Body of pancreas (tissue), 4 donors: ENCODE measurements at places on chromosomes 16 and 17. TPM values are rescaled to one million over a fixed set of nuclear protein-coding genes. Genes with fewer than 3 reads are reported as not detected.

- H3K36me3 ChIP-seq, result no peaks in the 10 kb centered on the region
- no peaks in the 10 kb centered on the region for H3K27me3 ChIP-seq
- H3K4me3 ChIP-seq, result no peak overlapping the region
- DNase-seq, result no peak
Observed at GRCh38 chr17:82962163-82962720, 117.2 kb upstream of the METRNL start.

Gene CRYM
- not detected for total RNA-seq

Gene ZNF385C
- 1.3 TPM for total RNA-seq

DNA sequence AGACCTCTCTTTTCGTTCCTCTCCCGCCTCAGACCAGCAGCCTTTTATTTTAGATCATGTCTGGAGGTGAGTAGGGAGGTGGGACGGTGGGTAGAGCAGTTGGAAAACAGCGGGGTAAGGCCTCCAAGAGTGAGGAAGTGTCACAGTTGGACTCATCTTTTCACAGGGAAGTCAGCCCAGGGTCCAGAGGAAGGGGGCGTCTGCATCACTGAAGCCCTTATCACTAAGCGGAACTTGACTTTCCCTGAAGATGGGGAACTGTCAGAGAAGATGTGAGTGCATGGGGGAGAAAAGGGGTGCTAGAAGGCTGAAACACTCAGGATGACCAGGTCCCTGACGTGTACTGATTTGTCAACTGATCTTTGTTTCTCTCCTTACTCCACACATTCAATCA, 461 bp downstream of the LRRC46 start:
- peak overlapping the region; percentile 78 for H3K27ac ChIP-seq
- H3K36me3 ChIP-seq, result peaks cover 2% of the 10 kb centered on the region
- peaks cover 20% of the 10 kb centered on the region for H3K4me1 ChIP-seq
- H3K27me3 ChIP-seq, result no peaks in the 10 kb centered on the region
- H3K4me3 ChIP-seq, result no peak overlapping the region

GRCh38 chr16:56279132-56279531, 87.8 kb downstream of the GNAO1 start:
- H3K36me3 ChIP-seq, result no peaks in the 10 kb centered on the region
- H3K4me1 ChIP-seq, result no peaks in the 10 kb centered on the region
- H3K27me3 ChIP-seq, result no peaks in the 10 kb centered on the region

DNA sequence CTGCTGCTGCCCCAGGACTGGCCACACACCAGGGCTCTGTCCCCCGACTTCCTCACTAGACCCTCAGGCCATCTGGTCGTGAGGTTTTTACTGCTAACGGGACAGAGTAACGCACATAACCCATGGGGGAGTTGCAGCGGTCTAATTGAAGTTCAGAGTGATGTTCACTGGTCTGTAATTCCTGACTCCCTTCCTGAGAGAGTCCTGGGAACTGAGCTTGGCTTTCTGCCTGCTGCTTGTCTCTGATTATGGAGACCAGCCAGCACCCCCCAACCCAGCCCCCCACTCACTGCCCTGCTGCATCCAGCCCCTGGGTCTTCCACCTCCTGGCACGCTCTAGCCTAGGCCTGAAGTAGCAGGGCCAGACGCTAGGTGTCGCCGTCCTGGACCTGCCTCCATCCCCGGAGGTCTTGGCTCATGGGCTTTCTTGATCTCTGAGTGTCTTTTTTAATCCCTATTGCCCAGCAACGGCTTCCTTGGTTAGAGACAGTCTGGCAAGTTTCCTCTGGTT, 192.9 kb downstream of the CCDC182 start:
- H3K4me1 ChIP-seq, result no peaks in the 10 kb centered on the region
- H3K36me3 ChIP-seq, result no peaks in the 10 kb centered on the region
- no peaks in the 10 kb centered on the region for H3K27me3 ChIP-seq

Gene KRTAP4-5
- not detected for total RNA-seq

Gene TMUB2
- total RNA-seq, result 22.6 TPM

DNA sequence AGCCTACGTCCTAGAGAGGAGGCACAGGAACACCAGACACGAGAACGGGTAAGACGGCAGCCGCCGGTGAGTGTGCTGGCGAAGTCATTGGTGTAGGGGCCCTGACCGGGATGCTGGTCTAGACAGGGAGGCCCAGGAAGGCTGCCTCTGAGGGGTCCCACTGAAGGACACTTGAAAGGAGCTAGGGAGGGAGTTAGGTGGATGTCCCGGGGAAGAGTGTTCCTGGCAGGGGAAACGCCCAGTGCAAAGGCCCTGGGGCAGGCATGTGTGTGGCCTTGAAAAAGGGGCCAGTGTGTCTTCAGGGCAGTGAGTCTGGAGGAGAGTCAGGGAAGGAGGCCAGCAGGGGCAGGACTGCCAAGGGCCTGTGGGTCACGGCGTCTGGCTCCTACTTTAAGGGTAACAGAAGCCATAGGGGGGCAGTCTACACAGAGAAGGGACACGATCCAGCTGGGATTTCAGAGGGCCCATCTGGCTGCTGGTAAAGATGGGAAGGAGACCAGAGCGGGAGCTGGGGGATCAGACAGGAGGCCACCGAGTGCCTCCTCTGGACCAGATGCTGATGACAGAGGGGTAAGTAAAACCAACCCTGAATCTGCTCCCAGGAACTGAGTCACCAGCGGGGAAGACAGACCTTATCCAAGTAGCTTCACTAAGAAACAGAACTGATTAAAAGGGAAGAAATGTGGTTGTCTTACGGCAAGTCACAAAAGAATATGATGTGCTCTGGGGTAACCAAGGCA, 115.9 kb downstream of the LITAF start:
- no peaks in the 10 kb centered on the region for H3K27me3 ChIP-seq
- no peaks in the 10 kb centered on the region for H3K36me3 ChIP-seq
- H3K4me3 ChIP-seq, result no peak overlapping the region

GRCh38 chr16:2609827-2610470, 72.1 kb downstream of the PDPK1 start:
- H3K4me1 ChIP-seq, result peaks cover 5% of the 10 kb centered on the region
- no peak for DNase-seq
- no peak overlapping the region for H3K27ac ChIP-seq
- H3K36me3 ChIP-seq, result no peaks in the 10 kb centered on the region
- no peak overlapping the region for H3K4me3 ChIP-seq

Gene GNGT2
- 16.8 TPM for total RNA-seq

GRCh38 chr17:78971756-78972506, 7.8 kb downstream of the LGALS3BP start:
- H3K4me3 ChIP-seq, result no peak overlapping the region
- H3K27ac ChIP-seq, result no peak overlapping the region
- peaks cover 26% of the 10 kb centered on the region for H3K4me1 ChIP-seq
- no peak for DNase-seq
